ENCODE measurements at places on chromosomes 13 and 19.

DNA sequence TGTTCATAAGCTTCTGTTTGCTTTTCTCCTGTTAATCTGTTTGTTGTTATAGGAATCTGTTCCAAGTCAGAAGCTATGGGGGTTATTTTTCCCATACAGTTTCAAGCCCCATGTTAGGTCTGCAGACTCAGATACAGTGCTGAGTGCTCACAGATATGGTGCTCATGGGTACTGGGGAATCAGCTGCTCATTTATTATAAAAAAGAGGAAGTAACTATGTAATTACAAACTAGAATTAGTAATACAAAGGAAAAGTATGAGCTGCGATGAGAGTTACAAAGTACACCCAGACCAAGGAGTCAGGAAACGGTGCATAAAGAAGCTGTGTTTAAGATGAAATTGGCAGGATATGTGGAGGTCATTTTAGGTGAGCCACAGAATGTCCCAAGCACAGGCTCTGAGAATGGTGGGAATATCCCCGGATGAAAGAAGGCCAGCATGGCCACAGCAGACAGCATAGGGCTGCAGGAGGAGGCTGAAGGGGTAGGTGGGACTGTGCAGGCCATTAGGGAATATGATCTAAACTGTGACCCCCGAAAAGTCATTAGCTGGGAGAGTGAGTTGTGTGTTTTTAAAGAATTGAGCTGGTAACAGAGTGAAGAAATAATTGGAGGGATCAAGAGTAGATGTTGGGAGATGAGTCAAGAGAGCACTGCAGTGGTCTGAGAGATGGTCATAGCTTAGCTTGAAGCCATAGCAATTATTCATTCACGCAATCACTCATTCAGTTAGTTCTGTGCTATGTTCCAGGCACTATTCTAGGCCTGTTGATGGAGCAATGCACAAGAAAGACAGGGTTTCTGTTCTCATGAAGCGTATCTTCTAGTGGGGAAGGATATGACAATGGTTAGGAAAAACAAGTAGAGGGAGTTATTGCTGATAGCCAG lies 177.4 kb upstream of the UBL3 start:
- DNase-seq, result no peak

DNA sequence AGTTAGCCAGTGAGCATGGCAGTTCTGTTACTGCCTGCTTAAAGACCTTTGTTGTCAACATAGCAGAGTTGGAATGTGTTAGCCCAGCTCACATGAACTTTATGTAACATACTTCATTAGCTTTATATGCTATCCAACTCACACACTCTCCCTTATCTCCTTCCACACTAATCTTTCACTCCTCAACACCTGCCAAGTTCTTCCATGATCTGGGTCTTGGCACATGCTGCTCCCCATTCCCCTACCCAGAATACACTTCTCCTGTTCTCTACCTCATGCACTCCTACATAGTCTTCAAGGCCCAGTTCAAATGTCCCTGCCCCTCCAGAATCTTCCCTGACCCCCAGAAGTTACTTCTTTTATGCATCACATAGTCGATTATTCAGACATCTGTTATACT lies 179.3 kb downstream of the KATNAL1 start:
- DNase-seq, result no peak

DNA sequence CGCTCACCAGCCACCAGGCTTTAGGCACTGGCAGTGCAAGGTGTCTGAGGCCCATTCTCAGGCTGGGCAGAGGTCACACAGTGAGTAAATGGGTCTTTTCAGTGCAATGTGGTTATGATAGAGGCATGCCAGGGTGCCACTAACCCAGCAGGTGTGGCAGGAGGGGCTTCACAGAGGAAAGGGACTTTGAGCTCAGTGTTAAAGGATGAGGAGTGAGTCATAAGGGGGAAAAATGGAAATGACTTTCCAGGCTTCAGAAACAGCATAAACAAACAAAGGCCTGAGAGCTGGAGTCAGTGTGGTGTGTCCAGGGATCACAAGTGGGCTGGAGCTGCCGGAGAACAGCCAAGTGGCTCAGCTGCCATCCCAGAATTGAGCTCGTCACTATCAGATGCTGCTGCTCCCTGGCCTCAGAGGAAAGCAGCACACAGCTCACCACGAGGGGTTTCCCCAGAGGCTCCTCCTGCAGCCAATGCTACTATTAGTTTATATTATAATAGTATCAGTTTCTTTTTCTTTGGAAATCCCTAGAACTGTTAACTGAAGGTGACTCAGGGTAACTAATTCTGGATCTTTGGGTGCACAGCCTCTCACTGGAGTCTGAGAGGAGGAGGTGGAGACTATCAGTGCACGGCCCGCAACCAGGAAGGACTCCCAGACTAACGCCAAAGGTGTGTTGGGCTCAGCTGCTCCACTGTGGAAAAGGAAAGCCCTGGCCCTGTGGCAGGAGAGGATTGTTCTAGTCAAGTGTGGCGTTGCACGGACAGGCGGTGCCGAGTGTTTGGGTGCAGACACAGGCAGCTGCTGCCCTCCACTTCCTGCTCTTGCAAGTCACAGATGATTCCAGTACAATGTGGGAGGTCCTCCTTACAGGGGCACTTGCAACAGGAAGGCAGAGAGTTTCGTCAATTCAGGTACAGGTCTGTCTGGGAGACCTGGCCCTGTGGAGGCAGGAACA lies 39.5 kb downstream of the DHRS12 start:
- peak; percentile 60 for DNase-seq

GRCh38 chr13:98050041-98050466 lies 92.8 kb upstream of the FARP1 start:
- DNase-seq, result no peak

DNA sequence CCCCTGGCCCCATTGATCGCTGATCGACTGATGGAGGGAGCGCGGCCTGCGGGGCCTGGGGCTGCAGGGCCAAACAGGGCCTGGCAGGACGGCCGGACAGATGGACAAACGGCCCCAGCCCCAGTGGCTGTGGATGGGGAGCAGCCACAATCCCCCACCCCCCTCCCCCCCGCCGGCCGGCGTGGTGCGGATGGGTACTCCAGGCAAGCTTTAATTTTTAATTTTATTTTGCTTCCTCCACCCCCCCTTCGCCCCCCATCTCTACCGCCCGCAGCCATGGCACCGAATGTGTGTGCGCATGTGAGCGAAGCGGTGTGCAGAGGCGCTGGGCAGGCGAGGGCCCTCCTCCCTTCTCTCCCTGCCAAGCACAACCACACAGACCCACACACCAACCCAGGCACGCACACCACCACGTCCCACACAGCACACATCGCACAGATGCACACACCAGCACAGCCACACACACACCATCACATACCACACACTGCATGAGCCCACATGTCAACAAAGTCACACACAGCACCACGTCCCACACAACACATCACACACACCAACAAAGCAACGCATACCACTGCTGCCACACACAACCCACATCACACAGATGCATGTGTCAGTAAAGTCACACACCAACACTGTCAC lies 12.4 kb downstream of the ERFL start:
- DNase-seq, result no peak

GRCh38 chr13:95642028-95642621 lies 2.4 kb downstream of the DZIP1 start:
- DNase-seq, result peak; percentile 40

Data from uterus (tissue), 4 donors.